ENCODE measurements at places on chromosomes 2 and 18. TPM values are rescaled to one million over a fixed set of nuclear protein-coding genes. Genes with fewer than 3 reads are reported as not detected.

ESPNL gene
- 0.05 TPM for total RNA-seq

DLX2 gene
- total RNA-seq, result 0.20 TPM

- no peak for DNase-seq
Measured at GRCh38 chr2:50491541-50492476, 540.1 kb downstream of the NRXN1 start.

DNA sequence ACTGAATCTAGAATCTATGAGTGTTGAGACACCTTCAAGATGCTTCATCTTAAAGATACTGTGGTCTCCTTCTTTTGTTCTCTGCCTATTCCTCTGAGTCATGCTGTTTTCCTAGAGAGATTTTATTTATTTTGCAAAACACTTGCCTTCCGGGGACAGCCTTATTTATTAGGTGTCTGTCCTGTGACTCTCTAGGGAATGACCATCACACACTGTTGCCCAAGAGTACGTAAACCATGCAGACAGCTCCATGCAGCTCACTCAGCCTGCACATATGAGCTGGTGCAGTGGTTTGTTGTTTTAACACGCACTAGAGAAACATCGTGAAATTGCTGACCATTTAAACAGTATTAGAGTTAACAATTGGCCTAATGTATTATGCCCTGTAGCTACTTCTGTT, 12.4 kb upstream of the ADCYAP1 start:
- DNase-seq, result no peak

DNA sequence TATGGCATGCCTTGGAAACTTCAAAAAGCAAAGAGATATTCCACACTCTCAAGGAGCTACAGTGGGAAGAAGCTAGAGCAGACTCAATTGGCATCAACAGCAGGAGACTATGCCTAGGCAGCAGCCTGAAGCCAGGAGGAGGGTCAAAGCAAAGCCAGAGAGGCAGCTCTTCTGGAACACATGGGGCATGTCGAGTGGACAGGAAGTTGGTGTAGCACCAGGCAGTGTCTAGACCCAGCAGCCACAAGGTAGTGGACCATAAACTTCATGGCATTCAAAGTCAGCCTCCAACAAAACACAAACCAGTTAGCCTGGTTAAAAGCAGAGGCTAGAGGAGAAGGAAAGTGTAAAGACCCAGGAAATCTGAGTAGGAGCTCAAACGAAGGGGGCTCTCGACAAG, 311.2 kb upstream of the PKDCC start:
- no peak for DNase-seq

DUSP2 gene
- total RNA-seq, result 500 TPM

HAAO gene
- 0.86 TPM for total RNA-seq

DNA sequence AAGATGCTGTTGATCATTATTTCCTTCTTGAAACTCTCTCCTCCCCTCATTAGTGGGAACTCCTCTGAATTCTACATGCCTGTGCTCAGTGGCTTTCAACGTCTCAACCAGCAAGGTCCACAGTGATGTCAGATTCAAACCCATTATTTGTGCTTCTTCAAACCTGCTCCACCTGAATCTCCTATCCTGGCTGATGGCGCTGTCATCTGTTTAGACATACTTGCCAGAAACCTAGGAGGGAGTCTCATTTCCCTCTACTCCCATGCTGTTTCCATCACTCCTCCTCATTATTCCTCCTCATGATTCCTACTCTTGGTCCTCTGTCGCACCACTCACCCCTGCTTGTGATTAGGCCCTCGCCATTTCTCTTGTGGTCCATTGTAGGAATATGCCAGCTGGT, 2.9 kb upstream of the LPIN2 start:
- DNase-seq, result no peak

- DNase-seq, result no peak
Measured at GRCh38 chr2:29227935-29228675, 112.9 kb downstream of the CLIP4 start.

GRCh38 chr2:239398521-239398921, 2.3 kb downstream of the HDAC4 start:
- no peak for DNase-seq

GRCh38 chr2:180115675-180116074, 108.6 kb upstream of the CWC22 start:
- no peak for DNase-seq

DNA sequence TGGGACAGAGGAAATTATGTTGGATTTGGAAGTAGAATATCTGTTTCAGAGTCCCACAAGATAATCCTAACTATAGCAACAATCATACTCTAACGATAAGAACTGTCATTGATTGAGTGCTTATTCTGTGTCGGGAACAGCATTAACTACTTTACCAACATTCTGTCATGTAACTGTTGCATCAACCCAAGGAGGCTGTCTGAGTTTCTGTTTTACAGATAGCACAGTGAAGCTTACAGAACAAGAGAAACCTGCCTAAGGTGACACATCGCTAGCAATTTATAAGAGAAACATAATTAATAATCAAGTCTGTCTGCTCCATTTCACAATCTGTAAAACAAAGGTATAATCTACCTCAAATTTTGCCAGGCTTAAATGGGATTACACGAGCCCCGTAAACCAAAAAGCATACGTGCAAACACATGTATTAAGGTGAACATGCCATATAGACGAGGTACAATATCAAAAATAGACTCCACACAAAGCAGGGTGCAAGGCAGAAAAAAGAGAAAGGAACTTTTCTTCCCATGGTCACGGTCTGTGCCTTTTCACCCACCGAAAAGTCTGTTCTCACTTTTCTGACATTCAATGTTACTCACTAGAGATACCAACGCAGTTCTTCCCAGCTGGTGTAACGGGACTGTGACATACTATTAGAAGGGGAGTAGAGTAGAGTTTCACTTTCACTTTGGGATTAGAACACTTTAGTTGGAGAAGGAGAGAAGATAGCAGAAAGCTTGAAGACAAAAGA, 37.2 kb upstream of the SLC8A1 start:
- no peak for DNase-seq

DNA sequence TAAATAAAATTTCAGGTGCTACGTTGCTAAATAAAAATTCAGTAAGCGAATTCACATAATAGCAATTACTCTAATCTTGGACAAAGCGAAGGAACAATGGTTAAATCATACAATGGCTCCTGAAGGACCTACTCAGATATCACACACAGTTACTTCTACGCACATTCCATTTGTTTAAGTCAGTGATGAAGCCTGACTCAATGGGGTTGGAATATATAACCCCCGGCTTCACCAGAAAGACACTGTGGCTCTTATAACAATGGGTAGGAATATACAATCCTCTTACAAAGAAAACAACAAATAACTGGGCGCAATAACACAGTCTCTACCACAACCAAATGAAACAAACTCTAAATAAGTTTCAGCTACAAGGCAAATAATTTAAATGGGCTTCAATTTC, 349.5 kb downstream of the IRS1 start:
- no peak for DNase-seq

- no peak for DNase-seq
Measured at GRCh38 chr2:21038403-21039073, 5.3 kb downstream of the APOB start.

DNA sequence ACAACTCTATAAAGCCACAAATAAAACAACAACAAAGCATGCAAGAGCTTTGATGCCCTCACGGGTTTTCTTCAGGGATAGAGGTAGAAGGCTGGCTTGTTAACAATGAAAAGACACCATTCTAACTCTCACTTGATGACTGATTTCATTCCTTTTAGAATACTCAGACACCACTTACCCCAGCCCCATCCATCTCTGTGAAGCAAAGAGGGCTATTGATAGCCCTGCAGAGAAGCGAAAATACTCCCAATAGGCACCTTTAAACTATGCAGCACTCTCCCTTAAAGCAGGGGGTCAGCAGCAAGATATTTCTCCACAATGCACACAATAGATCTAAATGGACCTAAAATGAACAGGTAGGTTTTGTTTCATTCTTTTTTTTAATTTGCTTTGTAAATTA, 35.1 kb downstream of the ZNF385B start:
- DNase-seq, result no peak

- no peak for DNase-seq
Measured at GRCh38 chr2:7697052-7697451, 779.8 kb downstream of the RNF144A start.

UGT1A10 gene
- total RNA-seq, result not detected

DNA sequence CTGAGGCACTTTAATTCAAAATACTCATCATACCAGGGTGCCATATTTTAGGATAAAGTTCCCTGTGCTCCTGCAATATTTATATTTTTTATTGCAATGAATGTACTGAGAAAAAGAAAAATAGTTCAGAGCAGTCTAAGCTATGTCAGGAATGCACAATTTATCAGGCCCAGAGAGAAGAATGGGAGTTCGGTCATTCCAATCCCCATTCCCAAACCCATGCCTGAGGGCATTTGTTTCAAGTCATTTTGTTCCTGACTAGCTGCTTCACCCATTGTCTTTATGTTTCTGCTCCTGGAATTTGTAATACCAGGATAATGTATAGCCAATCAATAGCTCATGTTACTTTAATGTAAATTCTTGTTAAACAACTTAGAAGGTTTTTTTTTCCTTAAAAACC, 24.4 kb upstream of the FTCDNL1 start:
- no peak for DNase-seq

GRCh38 chr2:161245261-161245553, 63.0 kb upstream of the PSMD14 start:
- DNase-seq, result no peak

DNA sequence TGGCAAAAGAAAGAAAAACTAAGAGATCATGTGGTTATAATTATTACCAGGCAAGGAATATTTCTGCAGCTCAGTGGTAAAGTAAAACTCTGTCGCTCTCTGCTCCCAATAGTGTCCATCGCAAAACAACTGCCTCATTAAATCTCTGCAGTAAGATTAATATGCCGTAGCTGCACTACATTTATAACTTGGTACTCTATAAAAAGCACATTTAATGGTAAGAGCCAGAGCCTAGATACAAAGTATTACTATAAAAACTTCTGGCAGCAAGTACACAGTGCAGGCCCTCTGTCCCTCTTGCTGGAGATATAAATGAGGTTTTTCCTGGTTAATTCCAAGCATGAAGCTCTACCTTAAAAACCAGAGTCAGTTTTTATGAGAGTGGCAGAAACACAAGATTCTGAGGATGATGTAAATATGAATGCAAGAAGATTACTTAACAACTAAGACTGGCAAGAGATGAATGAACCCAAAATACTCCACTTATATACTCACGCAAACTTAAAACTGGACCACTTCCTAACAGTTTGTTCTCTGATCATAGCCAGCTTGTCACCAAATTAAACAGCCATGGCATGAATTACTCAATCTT, 25.5 kb downstream of the ZNF521 start:
- DNase-seq, result no peak

DNA sequence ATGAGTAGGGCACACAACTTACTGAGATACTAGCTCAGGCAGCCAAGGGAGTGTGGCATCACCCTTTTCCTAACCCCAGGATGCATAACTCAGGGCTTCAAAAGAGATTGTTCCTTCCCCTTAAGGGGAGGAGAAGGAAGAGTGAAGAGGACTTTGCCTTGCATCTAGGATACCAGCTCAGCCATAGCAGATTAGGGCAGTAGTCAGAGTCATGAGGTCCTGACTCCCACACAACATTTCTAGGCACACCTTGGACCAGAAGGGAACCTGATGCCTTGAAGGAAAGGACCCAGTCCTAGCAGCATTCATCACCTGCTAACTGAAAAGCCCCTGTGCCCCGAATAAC, 1433.2 kb upstream of the TMEFF2 start:
- DNase-seq, result no peak

DNA sequence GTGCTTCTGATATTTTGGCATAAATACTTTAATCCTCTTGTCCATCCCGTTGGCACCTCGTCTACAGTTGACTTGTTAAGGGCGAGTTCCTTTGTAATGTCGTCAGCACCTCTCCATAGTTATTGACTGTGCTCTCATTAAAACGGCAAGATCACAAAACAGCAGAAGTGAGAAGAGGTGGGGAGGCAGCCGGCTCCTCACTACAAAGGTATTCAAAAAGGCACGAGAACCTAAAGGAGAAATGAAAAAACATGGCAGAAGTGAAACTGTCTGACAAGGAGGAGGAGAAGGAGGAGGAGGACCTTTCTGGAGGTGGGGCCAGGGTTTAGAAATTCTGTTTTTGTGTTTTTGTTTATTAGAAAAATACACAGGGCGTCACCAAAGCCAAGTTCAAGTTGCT, 235.6 kb downstream of the BCL11A start:
- DNase-seq, result no peak

DNA sequence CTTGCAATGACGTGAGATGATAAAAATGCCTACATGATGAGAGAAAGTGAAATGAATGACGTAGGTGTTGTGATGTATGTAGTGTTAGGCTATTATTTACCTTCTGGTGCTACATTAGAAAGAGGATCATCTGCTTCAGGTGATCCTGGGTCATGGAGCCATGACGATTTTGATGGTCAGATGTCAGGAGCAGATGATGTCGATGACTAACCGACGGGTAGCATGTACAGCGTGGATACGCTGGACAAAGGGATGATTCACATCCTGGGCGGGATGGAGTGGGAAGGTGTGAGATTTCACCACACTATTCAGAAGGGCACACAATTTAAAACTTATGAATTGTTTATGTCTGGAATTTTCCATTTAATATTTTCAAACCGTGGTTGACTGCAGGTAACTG, 43.5 kb upstream of the ACVR1C start:
- DNase-seq, result no peak

DNA sequence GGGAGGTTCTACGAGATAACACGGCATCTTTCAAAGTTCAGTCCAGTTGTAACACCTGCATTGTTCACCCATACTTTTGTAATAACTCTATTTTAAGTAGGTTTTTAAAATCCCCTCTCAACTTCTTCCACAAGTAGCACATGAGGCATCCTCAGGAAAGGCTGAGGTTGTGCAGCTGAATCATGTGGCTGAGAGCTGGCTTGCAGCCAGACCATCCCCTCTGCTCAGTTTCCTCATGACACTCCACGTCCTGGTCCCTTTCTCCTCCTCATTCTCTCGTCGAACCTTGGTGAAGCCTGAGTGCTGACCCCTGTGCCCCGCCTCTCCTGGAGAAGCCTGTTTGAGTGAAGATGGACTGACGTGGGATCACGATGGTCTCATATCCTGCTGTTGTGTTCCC, 42.5 kb downstream of the POU3F3 start:
- no peak for DNase-seq

PCARE gene
- total RNA-seq, result not detected

DNA sequence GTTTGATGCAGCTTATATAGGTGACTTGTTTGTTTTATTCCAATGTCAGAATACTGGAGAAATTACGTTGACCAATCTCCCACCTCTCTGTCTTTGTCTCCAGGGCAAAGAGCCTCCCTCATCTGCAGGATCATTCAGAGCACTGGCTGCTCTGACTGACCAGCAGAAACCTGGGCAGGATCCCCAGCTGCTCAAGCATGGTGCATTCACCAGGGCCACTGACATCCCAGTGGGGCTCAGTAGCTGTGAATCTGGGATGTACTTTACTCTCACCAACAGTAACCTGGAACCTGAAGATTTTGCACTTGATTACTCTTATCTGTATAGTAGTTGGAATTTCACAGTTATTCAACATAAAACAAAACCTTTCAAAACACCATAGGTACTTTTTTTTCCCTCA, 235.9 kb downstream of the ANKRD36 start:
- DNase-seq, result no peak

DNA sequence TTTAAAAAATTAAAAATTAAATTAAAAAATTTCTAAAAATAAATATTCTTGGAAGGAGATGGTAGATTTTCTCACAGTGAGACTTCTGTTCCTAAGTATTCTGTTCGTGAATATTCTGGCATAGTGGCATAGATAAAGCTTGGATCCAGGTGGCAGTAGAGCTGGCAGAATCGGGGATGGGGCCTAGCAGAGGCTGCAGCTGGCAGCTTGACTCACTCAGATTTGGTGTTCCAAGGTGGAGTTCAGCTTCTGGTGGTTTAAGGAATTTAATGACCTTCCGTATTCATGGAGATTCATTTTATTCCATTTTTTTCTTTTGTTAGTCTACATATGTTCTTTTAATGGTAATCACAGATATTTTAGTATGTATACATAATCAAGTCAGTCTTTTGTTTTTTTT, 19.9 kb downstream of the ARMC9 start:
- DNase-seq, result no peak
